ENCODE measurements at places on chromosomes 5 and 9. TPM values are rescaled to one million over a fixed set of nuclear protein-coding genes. Genes with fewer than 3 reads are reported as not detected.

DNA sequence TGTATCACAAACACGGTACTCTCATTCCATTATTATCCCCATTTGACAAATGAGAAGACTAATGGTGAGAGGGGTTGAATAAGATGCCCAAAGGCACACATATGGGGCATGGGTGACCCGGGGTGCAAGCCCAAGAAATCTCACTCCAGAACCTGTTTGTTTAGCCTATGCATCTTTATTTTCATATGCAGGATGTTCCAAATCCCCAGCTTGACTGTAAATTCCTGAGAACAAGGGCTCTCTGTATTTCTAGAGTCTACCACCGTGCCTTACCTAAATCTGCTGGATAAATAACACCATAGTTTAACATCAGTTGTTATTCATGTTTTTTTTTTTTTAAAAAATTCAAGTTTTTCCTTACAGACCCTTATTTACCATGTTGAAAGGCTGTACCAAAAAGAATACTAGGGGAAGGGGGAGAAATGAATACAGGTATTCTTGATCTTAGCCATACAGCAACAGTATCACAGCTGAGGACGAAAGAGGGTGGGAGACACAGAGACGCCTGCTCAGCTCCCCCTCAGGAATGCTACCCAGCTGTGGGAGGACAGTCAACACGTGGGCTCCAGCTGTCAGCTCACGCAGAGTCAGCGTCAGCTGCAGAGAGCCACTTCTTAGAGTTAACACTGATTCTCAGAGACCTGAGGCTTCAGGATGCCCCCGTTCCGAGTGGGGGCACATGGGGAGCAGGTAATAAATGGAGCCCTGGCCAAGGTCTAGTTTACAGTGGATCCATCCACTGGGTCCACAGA is 86.6 kb downstream of the MED27 start:
- DNase-seq = no peak

DNA sequence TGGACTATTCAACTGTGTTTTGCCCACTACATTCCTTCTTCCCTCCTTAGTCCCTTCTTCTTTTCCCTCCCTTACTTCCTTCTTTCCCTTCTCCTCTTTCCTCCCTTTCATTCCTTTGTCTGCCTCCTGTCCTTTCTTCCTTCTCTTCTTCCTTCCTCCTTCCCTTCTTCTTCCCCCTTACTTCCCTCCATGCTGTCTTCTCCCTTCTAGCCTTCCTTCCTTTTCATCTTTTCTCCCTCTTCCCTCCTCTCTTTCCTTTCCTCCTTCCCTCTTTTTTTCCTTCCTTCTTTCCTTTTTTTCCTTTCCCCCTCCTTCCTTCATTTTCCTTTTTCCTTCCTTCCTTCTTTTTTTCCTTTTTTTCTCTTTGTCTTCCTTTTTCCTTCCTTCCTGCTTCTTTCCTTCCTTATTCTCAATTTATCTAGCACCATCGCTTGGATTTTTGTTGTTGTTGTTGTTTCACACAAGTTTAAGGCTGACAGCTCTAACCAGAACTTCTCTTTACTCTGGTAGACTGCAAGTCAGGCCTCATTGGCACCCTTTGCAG is 123.4 kb downstream of the CEMIP2 start:
- no peak for DNase-seq

GRCh38 chr5:119166026-119166425 is 95.1 kb downstream of the DMXL1 start:
- DNase-seq = no peak

GRCh38 chr5:136926073-136926472 is 560.7 kb upstream of the TRPC7 start:
- DNase-seq = no peak

DNA sequence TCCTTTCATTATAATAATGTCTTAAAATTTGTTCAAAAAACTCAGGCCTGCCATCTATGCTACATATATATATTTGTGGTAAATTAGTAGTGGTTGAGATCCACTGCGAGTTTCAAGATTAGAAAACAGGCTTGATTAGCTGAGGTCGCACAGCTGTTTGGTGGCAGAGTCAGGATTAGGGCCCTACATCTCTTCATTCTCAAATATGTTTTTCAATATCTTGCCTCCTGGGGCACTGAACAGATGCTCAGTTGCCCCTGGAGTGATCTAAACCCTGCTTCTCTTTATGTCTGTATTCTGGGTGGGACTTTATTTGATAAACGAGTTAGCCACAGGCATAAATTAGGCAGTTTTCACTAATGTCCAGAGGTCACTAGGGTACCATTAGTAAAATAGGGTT is 27.8 kb upstream of the CEP120 start:
- DNase-seq = no peak

DNA sequence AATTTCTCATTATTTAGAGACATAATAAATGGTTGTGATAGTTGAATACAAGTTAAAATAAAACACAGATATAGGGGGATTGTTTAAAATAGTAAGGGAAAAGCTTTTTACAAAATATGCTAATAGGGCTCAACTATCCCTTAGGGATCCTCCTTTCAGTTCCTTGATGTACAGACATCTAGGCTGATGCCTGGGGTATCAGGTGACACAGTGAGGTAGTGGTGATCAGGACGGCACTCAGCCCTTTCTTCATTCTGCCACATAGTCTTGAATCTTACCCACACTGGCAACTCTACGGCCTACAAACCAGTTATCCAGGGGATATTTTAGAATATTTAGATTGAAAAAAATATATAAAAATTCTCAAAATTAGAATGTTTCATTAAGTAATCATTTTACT is 12.5 kb upstream of the SLC35D2 start:
- DNase-seq = no peak

DNA sequence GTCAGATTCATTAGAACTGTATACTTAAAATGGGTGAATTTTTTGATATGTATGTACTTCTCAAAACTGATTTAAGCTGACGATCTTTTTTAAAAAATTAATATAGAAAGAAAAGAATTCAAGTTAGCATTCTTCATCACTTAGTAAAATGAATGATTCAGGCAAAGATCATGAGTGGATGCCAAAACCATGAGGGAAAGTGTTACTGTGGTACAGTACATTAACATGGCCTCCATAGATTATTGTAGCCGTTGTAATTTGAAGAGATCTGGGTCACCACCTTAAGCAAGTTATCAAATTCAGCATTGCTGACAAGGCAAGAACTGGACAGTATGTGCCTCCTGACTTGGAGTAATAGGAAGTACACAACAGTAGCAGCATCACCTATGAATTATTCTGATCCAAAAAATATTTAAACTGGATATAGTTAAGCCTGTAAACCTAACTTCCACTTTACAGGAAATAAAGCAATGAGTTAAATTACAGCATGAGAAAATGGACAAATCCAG is 29.7 kb downstream of the C9orf85 start:
- DNase-seq = no peak

GRCh38 chr5:92980491-92980890 is 600.5 kb downstream of the NR2F1-AS1 start:
- DNase-seq = no peak

- DNase-seq = no peak
Observed at GRCh38 chr9:74951725-74952151, 974 bp downstream of the C9orf40 start.

DNA sequence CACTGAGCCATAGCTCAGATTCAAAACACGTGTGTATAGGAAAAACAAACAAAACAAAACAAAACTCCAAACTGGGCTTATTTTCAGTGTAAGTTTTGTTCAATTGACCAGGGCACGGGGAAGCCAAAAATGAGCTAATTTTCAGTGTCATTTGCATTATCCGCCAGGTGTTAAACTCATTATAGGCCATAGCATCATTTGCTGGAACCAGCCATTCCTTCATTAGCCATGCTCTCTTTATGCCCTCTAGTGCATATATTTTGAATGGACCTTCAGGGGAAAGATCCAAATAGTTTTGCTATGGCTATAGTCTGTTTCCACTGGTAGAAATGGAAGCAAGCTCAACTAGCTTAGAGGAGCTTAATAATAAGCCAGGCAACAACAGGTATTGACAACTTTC is 1205.2 kb upstream of the DMAC1 start:
- no peak for DNase-seq

DNA sequence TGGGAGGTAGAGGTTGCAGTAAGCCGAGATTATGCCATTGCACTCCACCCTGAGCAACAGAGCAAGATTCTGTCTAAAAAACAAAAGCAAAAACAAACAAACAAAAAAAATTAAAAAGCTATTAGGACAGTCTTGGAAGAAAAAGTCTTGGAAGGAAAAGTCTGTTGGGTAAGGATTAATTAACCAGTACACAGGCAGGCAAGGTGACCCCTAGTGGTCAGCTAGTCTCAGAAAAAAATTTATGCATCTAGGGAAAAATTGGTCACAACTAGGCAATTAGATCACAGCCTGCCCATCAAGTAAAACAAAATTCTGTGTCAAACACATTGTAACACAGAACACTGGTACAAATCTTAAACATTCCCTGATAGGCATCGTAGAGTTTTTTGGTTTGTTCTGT is 6.7 kb upstream of the ANKRD18B start:
- peak; percentile 63 for DNase-seq

- DNase-seq = no peak
Observed at GRCh38 chr5:143659599-143660238, 152.2 kb upstream of the HMHB1 start.

Gene LCN12
- 1.1 TPM for total RNA-seq

Gene FCN2
- total RNA-seq = not detected

Gene SLCO6A1
- total RNA-seq = not detected

All from A673 (cell line).